ENCODE measurements at places on chromosomes 12 and 14. TPM values are rescaled to one million over a fixed set of nuclear protein-coding genes. Genes with fewer than 3 reads are reported as not detected.

The NTS gene
- not detected for total RNA-seq

The ACOT6 gene
- not detected for total RNA-seq

The MYH7 gene
- not detected for total RNA-seq

The ATG101 gene
- total RNA-seq, result 15.7 TPM

The LRRC10 gene
- total RNA-seq, result not detected

All from transverse colon (tissue), 4 donors.